ENCODE measurements at places on chromosomes 12 and 14. TPM values are rescaled to one million over a fixed set of nuclear protein-coding genes. Genes with fewer than 3 reads are reported as not detected.
A peak's percentile ranks its signal among the peaks of the same experiment; 100 is the strongest.

GRCh38 chr12:109729371-109729781, 15.8 kb downstream of the FAM222A start:
- no peak for DNase-seq

- DNase-seq, result peak; percentile 92
These were observed 12.5 kb upstream of the IRF2BPL start for GRCh38 chr14:77040741-77041653.

- no peak for DNase-seq
These were observed 15.6 kb upstream of the PZP start for GRCh38 chr12:9223830-9224229.

- no peak for DNase-seq
These were observed 557.2 kb upstream of the STXBP6 start for GRCh38 chr14:25607192-25607591.

GRCh38 chr12:46692606-46693005, 133.2 kb downstream of the SLC38A4 start:
- DNase-seq, result no peak

DNA sequence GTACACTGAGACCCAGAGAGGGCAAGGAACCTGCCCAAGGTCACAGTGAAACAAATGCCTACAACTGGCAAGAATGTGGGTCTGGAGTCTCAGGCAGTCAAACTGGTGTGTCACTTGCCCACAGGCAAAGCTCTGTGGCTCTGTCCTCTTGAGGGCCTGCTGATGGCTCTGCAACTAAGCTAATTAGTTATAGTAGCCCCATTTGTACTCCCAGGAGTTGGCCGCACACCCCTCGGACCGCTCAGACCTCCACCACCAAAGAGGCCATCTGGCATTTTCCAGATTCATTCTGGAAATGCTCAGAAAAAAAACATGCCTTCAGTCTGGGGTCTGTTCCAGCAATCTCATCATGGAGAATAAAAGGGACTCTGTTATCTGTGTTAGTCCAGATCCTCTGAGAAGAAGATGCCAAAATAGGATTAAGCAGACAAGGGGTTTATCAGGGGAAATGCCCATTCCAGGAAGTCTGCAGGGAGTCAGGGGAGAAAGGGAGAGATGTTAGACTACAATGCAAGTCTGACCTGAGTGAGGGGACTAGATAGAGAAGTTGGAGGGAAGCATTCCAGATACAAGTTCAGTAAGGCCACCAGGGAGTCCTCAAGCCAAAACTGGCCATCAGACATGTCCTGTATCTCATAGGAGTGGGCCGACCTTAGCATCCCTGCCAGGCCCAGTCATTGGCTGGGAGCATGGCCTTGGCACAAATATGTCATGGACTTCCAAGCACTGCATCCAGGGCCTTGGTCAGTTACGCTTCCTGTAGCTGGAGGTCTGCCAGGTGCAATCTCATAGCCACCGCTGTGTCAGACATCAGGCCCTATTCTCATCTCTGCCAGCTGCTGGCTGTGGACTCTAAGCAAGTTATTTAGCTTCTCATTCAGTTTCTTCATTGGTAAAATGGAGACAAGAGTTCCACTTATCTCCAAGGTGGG, 15.4 kb upstream of the OAS1 start:
- no peak for DNase-seq

- DNase-seq, result no peak
These were observed 124.4 kb upstream of the RTL1 start for GRCh38 chr14:101027966-101028365.

GRCh38 chr14:57889245-57889644, 23.4 kb upstream of the SLC35F4 start:
- no peak for DNase-seq

DNA sequence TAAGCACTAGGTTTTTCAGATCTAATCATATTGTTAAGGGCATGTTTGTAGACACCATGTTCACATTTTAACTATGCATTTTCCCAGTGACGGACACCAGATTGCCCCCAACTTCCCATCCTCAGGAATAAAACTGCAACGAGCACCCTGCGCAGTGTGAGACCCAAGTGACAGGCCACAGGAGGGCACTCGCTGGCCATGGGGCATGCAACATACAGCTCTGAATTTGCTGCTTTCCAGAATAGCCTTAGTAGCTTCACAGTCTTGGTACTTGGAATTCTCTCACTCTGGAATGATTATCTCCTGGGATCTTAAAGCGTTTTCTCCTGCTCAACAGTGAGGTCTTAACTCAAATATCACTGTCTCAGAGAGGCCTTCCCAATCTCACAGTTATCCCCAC, 972 bp upstream of the DDX47 start:
- no peak for DNase-seq

GRCh38 chr12:104930388-104931326, 27.4 kb downstream of the SLC41A2 start:
- DNase-seq, result peak; percentile 7

DNA sequence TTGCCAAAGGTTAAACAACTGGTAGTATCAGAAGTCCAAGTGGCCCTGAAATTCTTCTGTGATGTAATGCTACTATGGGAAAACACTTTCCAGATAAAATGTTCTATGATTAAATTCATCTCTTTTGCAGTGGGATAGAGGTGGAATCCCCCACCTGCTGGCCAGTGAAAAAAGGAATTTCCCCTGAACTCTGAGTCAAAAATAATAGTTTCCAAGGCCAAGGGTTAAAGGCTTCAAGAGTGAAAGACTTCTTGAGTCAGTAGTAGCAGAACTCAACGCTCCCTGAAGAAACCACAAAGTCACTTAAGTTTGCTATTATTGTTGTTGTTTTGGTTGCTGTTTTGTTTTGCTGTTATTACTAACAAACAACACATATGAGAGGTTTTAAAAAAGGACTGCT, 330.8 kb downstream of the SOX5 start:
- no peak for DNase-seq

GRCh38 chr12:14187002-14187401, 178.5 kb upstream of the ATF7IP start:
- DNase-seq, result no peak

GRCh38 chr14:57136669-57137328, 131.9 kb downstream of the EXOC5 start:
- DNase-seq, result no peak

DNA sequence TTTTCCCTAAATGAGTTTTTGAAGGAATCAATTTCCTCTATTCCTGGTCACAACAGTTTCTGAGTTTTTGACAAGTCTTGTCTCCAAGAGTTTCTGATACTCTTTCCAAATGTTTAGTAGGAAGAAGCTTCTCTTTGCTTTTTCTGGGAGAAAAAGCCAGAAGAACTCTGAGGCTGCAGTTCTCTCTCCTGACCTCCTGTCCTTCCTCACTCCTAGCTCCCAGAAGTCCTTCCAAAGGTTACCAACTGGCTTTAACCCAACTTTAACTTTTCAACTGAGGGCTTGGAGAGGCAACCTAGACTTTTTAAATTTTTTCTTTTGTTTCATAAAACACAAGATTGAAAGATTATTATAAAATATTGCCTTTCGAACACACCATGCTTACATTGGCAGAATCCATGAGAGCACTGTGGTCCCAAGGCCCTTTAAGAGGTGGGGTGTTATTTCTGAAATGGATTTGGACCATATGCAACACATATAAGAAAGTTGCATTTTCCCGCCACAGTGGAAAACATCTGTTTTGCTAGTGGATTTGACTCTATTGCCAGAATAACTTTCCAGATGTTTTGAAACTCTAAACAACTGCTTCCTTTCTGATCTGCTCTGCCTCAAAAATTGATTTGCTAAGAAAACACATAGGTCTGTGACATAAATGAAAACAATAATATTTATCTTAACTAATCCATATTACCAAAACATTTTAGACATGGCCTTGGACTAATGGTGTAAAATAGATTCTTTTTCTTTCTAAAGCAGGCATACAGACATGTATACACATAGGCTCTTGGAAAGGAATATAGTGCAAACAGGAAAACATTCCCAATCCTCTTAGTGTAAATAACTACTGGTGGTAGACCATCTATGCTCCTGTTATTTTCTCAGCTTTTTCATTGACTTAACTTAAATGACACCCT, 22.3 kb upstream of the EPS8 start:
- DNase-seq, result no peak

GRCh38 chr12:2297004-2297403, 244.2 kb downstream of the CACNA1C start:
- DNase-seq, result no peak

- no peak for DNase-seq
These were observed 1272.5 kb upstream of the SEL1L start for GRCh38 chr14:82805892-82806825.

DNA sequence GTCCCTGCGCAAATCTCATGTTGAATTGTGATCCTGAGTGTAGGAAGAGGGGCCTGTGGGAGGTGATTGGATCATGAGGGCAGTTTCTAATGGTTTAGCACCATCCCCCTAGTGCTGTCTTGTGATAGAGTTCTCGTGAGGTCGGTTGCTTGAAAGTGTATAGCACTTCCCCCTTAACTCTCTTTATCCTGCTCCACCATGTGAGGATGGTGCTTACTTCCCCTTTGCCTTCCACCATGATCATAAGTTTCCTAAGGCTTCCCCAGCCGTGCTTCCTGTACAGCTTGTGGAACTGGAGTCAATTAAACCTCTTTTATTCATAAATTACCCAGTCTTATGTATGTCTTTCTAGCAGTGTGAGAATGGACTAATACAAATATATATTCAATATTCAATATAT, 303.7 kb upstream of the SEL1L start:
- no peak for DNase-seq

DNA sequence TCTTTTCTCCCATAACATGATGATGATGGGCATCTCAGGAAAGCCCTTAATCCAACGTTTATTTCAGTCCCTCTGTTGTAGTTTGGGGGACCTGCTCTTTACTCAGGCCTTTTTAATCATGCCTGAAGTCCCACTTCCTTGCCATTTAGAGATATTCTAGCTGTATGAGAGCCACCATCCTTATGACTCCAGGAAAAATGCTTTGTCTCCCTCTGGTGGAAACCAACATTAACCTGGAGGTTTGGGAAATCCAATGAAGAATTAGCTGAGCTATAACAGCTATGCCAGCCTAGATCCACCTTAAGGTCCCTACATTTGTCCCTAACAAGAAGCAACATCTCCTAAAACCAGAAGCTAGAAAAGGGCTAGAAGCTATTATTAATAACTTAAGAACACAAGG, 1399.1 kb downstream of the LRFN5 start:
- DNase-seq, result no peak

DNA sequence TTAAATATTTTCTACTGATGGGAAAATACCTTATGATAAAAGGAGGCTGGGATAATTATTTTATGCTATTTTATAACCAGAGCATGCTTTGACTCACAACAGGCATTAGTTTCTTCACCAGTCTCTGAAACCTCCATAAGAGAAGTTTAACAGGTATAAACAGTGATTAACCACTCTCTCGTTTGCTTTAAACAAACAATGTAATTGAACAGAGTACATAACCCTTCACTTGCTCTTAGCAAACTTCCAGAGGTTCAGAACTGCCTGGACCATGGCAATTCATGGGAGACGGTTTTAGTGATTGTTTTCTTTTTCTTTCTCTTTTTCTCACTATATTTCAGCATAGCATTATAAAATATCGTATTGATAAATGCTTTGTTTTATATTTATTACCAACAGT, 35.3 kb downstream of the CFAP251 start:
- no peak for DNase-seq

GRCh38 chr12:105555556-105556295, 225.2 kb downstream of the C12orf75 start:
- DNase-seq, result no peak

- DNase-seq, result peak; percentile 63
These were observed 1949.4 kb upstream of the SEL1L start for GRCh38 chr14:83483063-83483462.

- peak; percentile 81 for DNase-seq
These were observed 22.4 kb downstream of the SLC7A8 start for GRCh38 chr14:23160924-23161522.

DNA sequence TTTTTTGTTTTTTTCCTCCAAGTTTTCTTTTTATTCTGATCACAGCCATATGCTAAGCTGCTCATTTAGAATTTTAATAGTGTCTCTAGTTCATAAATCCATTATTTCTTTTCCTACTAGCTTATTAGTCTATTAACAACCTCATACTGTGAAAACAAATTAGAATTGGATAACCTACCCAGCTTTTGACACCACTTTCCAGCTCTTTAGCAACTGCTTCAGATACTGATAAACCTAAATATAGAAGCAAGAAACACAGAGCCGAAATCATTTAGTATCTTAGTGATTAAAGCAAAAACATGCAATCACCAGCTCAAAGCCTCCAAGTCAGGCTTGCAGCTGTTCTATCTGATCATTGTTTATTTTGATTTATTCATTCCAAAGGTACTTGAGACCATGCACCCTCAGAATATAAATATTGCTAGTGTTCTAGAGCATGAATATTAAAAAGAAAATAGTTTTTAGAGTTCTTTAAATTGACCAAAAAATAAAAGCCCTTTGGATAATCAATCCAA, 121.5 kb downstream of the STXBP6 start:
- no peak for DNase-seq

DNA sequence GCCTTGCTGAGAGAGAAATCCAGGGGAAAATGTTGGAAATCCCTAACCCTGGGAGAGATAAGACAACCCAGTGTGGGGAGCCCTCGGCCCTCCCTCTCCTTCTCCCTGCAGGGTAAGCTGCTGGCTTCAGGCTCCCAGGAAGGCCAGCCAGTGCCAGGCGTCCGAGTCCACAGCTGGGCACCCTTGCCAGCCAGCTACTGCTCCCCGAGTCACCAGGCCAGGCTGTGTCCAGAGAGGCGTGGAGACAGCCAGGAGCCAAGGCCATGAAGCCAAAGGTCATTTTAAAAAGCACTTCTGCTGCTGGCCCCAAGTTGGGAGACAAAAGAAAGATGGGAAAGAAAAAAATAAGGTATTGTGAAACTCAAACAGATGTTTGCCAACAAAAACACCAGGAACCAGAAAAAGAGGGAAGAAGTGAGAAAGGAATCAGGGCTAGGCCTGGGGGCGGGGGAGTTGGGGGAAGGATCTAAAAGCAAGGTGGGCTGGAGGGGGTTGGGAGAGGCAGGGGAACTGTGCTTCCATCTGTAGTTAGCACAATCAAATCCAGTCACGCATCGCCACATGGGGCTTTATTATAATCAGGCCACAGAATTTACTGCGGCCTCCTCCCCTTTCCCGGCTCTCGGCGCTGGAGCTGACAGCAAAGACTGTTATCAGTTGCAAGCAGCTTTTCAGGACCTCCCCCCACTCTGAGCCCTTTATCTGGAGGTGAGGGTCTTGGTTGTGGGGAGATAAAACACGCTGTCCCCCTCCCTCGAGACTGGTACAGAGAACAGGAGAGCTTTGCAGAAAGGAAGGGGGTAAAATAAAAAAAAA, 33.5 kb downstream of the RBM19 start:
- DNase-seq, result no peak

GRCh38 chr14:60665177-60665550, 15.9 kb upstream of the SIX1 start:
- DNase-seq, result no peak

Gene HCAR1
- total RNA-seq, result not detected

Gene VRTN
- not detected for total RNA-seq

Gene NPAS3
- not detected for total RNA-seq

Gene PSMD9
- 81.3 TPM for total RNA-seq

Gene C12orf54
- total RNA-seq, result not detected

Gene ANO2
- not detected for total RNA-seq

Gene SYNE3
- 20.9 TPM for total RNA-seq

Gene ADAM20
- total RNA-seq, result 0.08 TPM

Gene GPR68
- total RNA-seq, result 0.53 TPM

Gene AKAP3
- total RNA-seq, result 0.54 TPM

Gene CYP27B1
- 0.82 TPM for total RNA-seq

Gene SLC39A9
- 88.5 TPM for total RNA-seq

Gene GPX2
- not detected for total RNA-seq

Gene SLIRP
- total RNA-seq, result 133 TPM

Data from HFFc6 (cell line).